Stimulated activated CD8-positive, alpha-beta memory T cell treated with anti-CD3 and anti-CD28 coated beads, Interleukin-15, amount 100 ng/mL, for 1 hour (primary cell): ENCODE measurements at places on chromosomes 7 and 10.

GRCh38 chr10:119377451-119377957 is 165.0 kb downstream of the RGS10 start:
- DNase-seq: no peak

DNA sequence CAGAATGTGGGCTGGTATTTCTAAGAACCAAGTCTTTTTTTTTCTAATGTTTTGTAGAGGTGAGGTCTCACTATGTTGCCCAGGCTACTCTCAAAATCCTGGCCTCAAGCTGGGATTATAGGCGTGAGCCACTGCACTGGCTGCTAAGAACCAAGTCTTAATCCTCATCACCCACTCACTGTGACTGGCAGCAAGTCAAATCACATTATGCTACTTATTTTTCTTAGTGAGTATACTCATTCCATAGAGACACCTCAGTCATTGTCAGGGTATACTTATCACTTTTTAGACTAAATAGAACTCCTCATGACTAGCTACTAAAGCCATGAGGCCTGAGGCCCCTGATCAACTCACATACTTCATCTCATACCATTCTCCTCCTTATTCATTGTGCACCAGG is 116.1 kb downstream of the STRA8 start:
- DNase-seq: no peak

DNA sequence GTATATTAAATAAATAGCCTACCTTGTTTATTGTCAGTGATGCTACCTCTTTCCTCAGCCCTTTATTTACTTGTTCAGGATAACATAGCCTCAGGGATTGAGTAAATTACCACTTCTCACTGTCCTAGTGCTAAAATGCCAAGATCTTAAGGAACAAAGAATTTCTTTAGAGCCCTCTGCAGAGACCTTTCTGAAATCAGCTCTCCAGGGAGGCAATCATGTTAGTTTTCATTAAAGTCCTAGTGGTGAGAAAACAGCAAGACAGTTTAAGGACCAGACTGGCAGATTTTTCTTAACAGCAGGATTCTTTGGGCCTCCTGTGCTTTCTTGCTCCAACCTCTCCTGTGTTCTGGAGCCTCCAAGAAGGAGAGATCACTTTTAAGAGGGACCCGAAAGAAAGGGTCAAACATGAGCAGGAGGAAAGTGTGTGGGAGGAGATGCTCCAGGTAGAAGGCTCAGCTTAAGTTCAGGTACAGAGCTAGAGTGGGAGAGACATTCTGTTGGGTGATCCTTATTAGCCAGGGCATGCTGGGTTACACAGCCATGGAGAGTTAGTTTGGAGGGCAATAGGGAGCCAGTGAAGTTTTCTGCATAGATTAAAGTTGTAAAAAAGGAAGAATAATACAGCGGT is 1.2 kb upstream of the PLCE1 start:
- no peak for DNase-seq

- DNase-seq: no peak
Observed at GRCh38 chr10:14774797-14775196, at the start of gene FAM107B. Gene FAM107B (minus strand): TSS chr10:14774897. CDS start chr10:14774663, 234 bp downstream.

DNA sequence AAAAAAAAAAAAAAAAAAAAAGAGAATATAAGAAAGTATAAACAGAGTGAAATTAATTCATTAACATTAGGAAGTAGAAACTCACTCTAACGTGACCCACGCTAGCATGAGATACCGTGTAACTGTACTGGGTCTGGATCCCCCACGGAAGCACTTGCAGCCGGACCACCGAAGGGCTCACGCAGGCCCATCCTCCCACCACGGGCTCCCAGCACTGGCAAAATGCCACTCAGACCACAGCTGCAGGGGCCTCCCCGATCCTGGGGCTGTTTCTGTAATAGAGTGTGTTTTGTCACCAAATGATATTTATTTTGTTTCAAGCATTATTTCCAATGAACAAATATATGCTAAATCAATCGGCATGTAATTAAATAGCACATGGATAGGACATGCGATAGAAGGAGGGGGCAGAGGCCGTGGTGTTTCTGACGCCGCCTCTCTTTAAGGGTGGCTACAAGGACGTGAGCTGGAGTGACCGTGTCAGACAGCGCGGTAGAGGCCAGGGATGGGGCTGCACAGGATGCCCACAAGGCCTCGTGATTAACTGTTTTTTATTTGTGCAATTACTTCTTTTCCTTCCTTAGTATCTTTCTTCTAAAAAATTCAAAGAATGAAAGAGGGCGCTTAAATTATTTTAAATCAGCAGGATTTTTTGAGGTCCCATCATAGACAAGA is 568.5 kb downstream of the PTPRN2 start:
- no peak for DNase-seq

- no peak for DNase-seq
Observed at GRCh38 chr7:127251465-127252376, 1.0 kb downstream of the GRM8 start.

GRCh38 chr7:42662862-42663261 is 249.0 kb downstream of the C7orf25 start:
- DNase-seq: no peak

DNA sequence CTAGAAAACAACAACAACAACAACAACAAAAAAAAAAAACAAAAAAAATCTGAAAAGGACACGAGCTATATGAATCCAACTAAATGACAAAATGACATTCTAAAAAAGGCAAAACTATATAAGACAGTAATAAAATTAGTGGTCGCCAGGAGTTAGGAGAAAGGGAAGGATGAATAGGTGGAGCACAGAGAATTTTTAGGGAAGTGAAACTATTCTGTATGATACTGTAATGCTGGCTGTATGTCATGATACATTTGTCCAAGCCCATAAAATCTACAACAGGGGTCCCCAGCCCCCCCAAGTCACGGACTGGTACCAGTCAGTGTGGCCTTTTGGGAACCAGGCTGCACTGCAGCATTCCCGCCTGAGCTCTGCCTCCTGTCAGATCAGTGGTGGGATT is 2.8 kb upstream of the PUS7 start:
- DNase-seq: no peak

DNA sequence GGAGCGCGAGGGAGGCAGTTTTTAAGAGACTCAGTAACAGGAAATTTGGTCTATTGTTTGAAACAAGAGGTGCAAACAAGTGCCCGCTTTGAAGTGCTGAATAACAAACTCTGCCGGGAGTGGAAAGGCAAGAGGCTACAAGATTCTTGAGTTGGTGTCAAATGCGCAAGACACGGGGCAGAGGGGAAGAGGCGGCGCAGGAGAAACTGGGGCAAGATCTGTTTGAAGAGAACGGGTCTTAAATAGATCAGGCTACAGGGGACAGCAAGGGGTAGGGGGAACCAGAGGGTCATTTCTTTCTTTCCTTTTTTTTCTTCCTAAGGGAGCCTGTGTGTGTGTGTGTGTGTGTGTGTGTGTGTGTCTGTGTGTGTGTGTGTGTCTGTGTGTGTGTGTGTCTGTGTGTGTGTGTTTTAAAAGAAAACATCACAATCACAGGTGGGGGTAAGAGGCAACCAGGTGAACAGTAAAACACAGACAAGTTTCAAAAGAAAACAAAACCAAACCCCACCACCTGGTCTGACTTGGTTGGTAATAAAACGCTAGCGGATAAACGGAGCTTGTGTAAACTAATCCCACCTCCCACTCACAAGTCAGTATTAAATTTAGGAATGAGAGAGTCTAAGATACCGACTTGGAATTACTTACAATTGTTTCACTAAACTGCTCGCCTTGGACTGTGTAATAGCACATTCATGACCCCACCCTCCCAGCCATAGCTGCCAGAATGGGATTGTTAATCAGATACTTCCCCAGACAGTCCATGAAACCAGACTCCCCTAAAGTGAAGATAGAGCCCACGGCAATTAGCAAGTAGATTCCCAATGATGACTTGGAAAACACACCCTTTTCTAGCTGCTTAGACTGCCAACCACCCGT is 13.1 kb upstream of the CUX1 start:
- no peak for DNase-seq

DNA sequence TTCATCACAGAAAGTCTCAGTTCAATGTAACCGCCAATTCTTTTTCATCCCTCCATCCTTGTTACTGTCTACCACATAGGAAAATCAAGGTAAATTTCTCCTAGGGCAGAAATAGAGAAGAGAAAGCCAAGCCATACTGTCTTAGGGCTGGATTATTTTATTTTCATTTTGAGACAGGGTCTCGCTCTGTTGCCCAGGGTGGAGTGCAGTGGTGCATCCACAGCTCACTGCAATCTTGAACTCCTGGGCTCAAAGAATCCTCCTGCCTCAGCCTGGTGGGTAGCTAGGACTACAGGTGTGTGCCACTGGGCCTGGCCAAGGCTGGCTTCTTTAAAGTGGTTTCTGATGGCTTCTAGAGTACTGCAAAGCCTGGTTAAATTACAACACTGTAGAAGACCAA is 181.7 kb downstream of the SRPK2 start:
- no peak for DNase-seq

- no peak for DNase-seq
Observed at GRCh38 chr10:124546957-124547646, 85.5 kb downstream of the LHPP start.

DNA sequence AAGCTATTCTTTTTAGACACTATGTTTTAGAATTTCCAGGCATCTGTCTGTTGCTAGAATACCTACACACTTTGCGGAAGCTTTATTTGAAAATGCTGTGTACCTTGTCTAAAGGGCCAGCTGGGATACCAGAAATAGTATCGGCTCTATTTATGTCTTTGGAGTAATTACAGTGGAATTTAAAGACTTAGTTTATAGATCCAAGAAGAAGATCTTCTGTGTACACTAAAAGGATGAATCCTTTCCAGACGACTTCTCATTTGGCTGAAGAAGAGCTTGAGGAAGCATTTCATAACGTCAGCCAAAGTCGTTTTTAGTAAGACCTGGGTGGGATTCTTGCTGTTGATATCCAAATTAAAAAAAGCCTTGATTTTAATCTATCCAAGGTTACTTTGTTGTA is 365.9 kb downstream of the INHBA start:
- DNase-seq: no peak

GRCh38 chr10:37819797-37820196 is 37.6 kb downstream of the ZNF248 start:
- DNase-seq: no peak

GRCh38 chr10:132715776-132716680 is 69.9 kb downstream of the NKX6-2 start:
- no peak for DNase-seq

DNA sequence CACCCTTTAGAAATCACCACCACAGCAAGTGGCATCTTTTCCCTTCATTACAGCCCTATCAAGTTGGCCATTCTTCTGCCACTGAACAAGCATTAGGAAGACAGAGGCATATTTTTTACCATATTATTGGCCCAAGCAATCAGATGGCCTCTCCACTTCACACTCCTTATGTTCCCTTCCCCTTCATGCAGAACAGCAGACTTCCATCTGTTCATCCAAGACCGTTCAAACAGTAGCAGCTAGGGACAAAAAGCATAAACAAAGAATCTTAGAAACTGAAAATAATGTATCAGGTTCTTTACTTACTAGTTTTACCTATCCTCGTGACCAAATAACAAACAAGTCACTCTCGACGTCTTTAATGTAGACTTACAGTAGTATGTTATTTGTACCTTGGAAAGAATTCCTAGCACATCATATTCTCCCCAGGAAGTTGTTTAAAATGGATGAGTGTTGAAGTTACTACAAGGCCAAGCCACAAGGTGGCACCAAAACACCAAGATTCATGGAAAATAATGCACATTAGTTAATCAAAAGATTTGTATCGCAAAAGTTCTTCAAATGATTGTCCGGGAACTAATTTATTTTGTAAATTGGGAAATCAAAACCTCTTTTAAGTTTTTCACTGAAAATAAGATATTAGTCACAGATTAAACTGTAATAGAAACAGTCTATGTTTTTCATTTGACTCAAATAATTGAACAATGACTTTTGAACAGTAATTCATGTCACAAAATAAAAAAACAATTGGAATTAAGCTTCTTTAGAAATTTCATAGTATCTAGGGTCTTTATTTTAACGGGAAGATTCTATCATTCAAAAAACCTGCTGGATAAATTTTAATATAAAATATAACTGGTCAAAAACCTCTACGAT is 112.1 kb downstream of the VPS41 start:
- DNase-seq: peak; percentile 1

DNA sequence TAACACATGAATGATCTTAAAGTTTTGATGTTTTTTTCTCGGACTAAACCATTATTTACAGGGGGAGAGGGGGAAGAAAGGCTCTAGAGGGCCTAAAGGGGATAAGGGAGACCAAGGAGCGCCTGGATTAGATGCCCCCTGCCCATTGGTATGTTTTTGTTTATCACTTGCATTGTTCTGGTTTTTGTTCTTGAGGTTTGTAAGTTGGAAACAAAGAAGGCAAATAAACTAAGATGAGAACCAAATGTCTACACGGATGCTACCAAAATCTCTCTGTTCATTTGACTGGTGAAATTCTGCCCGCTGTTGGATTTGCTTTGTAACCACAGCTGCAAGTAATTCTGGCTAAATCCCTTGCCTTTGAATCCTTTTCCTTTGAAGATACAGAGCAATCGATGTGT is 99.8 kb upstream of the MACROH2A2 start:
- DNase-seq: no peak
